ENCODE measurements at places on chromosomes 7 and 10. TPM values are rescaled to one million over a fixed set of nuclear protein-coding genes. Genes with fewer than 3 reads are reported as not detected.

DNA sequence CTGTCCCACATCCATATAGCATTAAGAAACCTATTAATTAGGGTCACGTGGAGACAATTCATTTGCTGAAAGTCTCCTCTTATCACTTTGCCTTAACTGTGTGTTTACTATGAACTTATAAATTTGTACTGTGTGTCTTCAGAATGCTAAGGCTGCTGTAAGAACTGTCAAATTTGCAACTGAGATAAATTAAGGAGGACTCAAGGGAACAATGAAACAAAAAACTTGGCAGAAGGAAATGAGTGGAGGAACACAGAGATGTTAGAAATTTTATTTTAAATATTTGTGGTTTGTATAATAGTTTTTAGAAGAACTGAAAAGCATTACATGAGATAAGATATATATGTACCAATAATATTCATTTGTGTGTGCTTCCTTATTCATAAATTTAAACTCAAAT lies 1005.3 kb upstream of the SORCS1 start:
- DNase-seq: no peak
- no peak overlapping the region for H3K27ac ChIP-seq
- H3K36me3 ChIP-seq: no peaks in the 10 kb centered on the region
- H3K4me3 ChIP-seq: no peak overlapping the region
- no peaks in the 10 kb centered on the region for H3K4me1 ChIP-seq

GRCh38 chr10:74026428-74027015 lies 28.6 kb downstream of the VCL start:
- no peak for DNase-seq
- peaks cover 63% of the 10 kb centered on the region for H3K4me1 ChIP-seq
- peak overlapping the region; percentile 56 for H3K27ac ChIP-seq
- H3K4me3 ChIP-seq: no peak overlapping the region
- H3K27me3 ChIP-seq: no peaks in the 10 kb centered on the region

The FEZF1 gene
- not detected for total RNA-seq

GRCh38 chr10:33265621-33266020 lies 68.8 kb downstream of the NRP1 start:
- H3K36me3 ChIP-seq: peaks cover 63% of the 10 kb centered on the region
- H3K27ac ChIP-seq: peak overlapping the region; percentile 99
- DNase-seq: no peak

Data from osteoblast (primary cell).